ENCODE measurements at places on chromosomes 5 and 9. TPM values are rescaled to one million over a fixed set of nuclear protein-coding genes. Genes with fewer than 3 reads are reported as not detected.
A peak's percentile ranks its signal among the peaks of the same experiment; 100 is the strongest.

The CAMK2A gene
- total RNA-seq = not detected

The SPATA31D4 gene
- total RNA-seq = not detected

DNA sequence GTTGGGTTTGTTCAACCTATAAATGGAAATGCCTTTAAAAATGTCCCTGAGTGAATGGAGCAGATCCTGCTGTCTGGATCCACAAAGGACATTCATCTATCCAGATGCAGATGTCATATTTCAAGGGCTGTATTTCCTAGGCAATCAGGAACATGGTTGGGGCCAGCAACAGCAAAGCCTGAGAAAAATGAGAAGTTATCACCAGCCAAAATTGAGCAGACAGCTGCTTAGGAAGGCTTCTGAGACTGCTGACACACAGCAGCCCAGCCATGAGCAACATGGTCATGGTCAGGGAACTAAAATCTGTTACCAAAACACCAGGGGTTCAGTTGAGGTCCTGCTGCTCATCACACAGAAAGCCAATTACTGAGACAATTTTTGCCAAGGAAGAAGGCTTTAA is 9.2 kb upstream of the IL7R start:
- no peaks in the 10 kb centered on the region for H3K27me3 ChIP-seq
- H3K4me3 ChIP-seq = no peak overlapping the region
- H3K4me1 ChIP-seq = no peaks in the 10 kb centered on the region
- no peaks in the 10 kb centered on the region for H3K36me3 ChIP-seq

- no peak for DNase-seq
- H3K4me1 ChIP-seq = peaks cover 19% of the 10 kb centered on the region
- no peak overlapping the region for H3K4me3 ChIP-seq
- H3K36me3 ChIP-seq = no peaks in the 10 kb centered on the region
- H3K27ac ChIP-seq = peak overlapping the region; percentile 61
- H3K27me3 ChIP-seq = no peaks in the 10 kb centered on the region
Measured at GRCh38 chr9:137000177-137000930, 4.0 kb upstream of the CLIC3 start.

- H3K27ac ChIP-seq = no peak overlapping the region
- no peak for DNase-seq
- H3K36me3 ChIP-seq = no peaks in the 10 kb centered on the region
Measured at GRCh38 chr9:78899006-78899405, 602.1 kb downstream of the PSAT1 start.

GRCh38 chr5:36683821-36684434 is 77.5 kb downstream of the SLC1A3 start:
- no peak overlapping the region for H3K27ac ChIP-seq
- H3K4me1 ChIP-seq = no peaks in the 10 kb centered on the region
- no peaks in the 10 kb centered on the region for H3K36me3 ChIP-seq
- H3K4me3 ChIP-seq = no peak overlapping the region

Data from Peyer's patch (tissue), 4 donors.